ENCODE measurements at places on chromosomes 6 and 20.

DNA sequence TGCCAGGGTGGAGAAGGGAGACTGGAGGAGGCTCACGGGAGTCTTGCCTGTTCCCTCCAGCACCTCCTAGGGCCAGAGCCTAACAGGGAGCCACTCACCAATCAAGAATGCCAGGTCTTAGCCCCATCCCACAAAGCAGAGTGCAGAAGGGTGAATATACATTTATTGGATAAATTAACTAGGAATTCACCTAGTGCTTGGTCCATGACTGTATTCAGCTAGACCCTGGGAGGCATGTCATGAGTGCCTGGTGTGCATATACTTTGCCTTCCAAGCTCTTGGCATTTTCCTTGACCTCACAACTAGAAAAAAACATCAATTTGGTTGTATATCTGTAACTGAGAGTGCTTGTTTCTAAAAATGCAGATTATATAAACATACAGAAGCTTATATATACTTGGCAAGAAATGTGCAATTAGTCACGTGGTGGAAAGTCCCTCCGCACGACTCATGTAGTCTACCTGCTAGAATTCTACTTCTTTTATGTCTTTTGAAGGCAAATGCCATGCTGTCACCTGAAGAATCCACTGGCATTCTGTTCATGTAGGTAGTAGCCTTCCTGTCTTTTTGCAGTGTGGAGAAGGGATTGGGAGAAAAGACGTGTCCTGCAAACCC, 991.0 kb downstream of the KIF16B start:
- DNase-seq: no peak

DNA sequence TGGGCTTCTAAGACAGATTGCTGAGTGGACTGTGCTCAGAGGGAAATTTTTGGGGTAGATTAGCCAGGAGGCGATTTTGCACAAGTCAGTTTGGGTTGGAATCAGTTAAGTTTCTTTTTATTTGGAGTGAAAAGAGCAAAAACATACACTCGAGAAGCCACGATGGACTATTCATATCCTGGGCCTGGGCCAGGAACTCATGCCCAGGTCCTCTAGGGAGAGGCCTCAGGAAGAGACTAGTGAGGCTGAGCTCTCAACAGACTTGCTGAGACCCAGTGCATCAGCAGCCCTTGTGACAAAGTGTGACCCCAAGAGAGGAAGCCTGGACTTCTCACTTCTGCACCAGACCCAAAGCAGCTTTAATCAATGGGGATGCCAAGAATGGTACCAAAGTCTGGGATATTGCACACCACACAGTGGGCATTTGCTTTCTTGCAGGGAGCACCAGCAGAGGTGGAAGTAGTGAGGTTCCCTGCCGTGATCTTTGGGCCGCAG, 61.6 kb upstream of the MAFB start:
- DNase-seq: no peak

- DNase-seq: no peak
Measured at GRCh38 chr6:149905911-149906371, 8.0 kb upstream of the RAET1E start.

GRCh38 chr20:38321959-38322598, 18.1 kb downstream of the BPI start:
- DNase-seq: no peak

- no peak for DNase-seq
Measured at GRCh38 chr6:133886104-133886775, 2.7 kb upstream of the TCF21 start.

- no peak for DNase-seq
Measured at GRCh38 chr6:157762636-157763035, 60.4 kb upstream of the SNX9 start.

GRCh38 chr6:160141001-160141726, 19.5 kb downstream of the SLC22A1 start:
- DNase-seq: no peak

DNA sequence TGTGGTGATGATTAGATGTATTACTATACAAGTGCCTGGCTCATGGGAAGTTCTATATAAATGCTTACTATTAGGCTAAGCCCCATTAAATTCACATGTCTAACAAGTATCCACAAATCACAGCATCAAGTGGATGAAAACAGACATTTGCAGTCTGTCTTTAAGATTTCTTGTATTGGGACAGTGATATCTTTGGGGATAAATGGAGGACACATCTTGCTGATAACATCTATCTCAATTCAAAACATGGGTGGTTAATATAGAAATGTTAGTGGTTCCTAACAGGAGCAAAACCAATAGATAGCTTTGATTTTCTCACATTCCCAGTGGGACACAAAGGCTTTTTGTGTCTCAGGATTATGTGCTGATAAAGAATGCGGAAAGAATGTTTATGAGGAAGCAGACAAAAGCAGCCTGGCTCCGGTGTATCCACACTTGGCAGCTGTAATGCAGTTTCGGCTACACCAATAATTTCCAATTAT, 29.3 kb downstream of the PTPRK start:
- DNase-seq: no peak

GRCh38 chr20:48962421-48962820, 40.9 kb downstream of the ARFGEF2 start:
- no peak for DNase-seq

DNA sequence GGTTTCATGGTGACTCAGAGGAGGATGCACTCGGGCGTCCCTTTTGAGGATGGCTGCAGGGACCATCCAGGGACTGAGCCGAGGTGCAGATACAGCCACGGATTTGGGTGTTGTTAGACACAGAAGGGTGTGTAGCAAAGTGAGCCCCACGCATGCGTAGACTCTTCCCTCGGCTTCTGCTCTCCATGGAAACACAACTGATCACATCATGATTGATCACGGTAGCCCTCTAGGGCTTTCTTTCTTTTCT, 606 bp upstream of the ULBP1 start:
- DNase-seq: no peak

DNA sequence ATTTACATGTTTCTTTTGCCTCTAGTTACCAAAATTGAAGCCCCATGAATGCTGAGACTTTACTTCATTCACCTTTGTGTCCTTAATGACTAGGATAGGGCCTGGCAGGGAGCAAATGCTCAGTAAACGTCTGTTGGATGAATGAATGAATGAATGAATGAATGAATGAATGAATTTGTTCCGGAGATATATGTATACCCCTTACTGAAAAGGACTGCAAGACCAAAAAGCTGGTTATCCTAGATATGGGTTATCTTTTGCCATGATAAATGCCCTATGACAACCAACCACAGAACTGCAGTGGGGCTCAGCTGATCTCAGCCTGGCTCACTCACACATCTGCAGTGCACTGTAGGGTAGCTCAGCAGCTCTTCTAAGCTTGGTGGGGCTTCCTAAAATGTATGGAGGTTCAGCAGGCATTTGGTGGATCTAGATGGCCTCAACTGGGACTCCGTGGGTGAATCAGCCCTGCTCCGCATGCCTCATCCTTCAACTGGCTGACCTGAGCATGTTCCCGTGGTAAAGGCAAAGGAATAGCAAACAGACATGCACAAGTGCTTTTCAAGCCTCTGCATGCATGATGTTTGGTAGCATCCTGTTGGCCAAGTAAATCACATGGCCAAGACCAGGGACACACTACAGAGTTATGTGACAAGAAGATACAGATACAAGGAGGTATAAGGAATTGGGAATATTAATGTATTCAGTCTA, 378.7 kb upstream of the SOX4 start:
- no peak for DNase-seq

- DNase-seq: no peak
Measured at GRCh38 chr20:37521061-37521771, at the start of gene NNAT. Gene NNAT, plus strand, starts transcription at chr20:37521250. Its CDS starts 82 bp downstream, at chr20:37521332.

DNA sequence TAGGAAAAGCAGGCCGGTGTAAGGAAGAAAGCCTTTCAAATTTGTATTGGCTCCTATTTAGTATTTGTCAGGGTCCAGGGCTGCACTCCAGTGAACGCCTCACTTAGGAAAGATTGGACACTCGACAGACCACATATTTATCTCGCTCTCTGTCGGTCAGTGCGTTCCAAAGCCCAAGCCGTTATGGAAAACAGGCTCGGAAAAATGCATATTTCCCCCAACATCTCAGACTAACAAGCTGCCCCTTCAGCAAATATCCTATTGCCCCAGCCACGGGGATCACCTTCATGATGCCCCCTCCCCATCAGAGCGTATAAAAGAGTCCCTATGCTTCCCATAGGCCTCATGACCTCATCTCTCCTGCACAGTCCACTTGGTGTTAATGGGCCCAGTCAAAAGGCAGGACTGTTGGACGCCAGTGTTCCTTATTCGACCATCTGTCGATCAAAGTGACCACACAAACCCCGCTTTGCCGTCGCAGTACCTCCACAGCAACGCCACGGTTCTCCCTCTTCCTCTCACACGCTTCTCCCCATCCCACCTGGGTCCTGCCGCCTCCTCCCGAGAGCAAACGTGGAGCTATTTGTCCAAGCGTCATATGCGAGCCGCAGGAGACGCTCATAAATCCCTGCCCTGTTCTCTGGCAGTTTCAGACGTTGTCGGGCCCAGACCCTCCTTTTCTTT, 63.3 kb downstream of the NPEPL1 start:
- no peak for DNase-seq

DNA sequence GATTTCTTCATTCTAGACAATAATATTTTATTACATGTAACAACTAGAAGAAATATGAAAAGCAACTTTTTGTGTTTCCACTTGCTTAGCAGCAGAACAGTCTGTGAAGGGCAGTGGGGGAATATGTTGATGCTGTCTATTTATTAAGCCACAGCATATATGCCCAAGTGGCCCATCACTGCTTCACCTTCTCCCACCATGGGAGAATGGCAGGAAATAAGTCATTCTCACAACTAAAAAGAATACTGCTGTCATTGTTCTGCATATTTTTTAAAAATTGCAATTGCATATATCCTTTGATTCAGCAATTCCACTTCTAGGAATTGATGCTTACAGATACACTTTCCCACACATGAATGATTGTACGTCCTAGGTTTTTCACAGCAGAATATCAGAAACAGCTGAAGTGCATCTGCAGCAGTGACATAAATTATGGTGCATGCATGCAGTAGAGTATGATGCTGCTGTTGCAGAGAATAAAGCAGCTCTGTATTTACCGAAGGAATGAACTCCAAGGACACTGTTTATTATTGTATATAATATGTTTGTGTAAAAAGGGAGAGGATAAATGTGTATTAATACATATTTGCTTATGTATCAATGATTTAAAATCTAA, 26.8 kb downstream of the KIF3B start:
- DNase-seq: no peak

DNA sequence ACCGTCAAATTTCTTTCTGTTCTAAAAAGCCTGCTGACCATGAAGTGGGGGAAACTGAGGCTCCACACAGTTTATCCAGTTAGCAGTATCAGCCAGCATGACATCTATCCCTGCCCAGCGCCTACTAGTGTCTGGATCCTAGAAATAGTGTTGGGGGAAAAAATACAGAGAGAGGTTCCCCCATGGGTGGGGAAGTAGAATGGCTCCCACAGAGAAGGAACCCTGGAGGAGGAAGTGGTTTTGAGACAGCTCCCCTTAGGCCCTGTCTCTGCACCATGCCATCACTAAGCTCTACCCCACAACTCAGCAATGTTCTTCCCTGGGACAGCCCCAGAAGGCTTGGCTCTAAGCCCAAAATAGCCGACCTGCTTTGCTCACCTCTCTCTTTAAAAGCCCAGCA, 153.4 kb downstream of the MBOAT1 start:
- no peak for DNase-seq

GRCh38 chr20:34311118-34312023, 8.2 kb upstream of the AHCY start:
- DNase-seq: no peak

- DNase-seq: no peak
Measured at GRCh38 chr20:60822699-60823607, 429.1 kb upstream of the CDH4 start.

Measured in GM18507 (cell line).